ENCODE measurements at places on chromosomes 2 and 18. TPM values are rescaled to one million over a fixed set of nuclear protein-coding genes. Genes with fewer than 3 reads are reported as not detected.

PLCL1 gene
- not detected for total RNA-seq

STAT1 gene
- 86.4 TPM for total RNA-seq

CD207 gene
- total RNA-seq: not detected

IL1R1 gene
- 27.2 TPM for total RNA-seq

DNA sequence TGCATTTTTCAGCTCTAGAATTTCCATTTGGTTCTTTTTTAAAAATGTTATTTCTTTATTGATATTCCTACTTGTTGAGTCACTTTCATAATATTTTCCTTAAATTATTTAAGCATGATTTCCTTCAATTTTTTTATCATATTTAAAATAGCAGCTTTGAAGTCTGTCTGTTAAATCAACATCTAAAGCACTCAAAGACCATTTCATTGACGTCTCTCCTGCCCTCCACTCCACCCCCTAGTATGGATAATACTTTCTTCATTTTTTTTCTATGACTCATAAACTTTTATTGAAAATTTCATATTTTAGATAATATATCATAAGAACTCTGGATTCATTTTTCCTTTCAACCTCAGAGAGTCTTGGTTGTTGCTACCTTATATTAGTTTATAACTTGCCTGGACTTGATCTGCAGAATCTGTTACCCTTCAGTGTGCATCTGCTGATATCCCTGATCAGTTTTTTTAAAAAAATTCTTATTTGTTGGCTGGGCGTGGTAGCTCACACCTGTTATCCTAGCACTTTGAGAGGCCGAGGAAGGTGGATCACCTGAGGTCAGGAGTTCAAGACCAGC, 59.0 kb upstream of the ZNF396 start:
- no peak for DNase-seq

DNA sequence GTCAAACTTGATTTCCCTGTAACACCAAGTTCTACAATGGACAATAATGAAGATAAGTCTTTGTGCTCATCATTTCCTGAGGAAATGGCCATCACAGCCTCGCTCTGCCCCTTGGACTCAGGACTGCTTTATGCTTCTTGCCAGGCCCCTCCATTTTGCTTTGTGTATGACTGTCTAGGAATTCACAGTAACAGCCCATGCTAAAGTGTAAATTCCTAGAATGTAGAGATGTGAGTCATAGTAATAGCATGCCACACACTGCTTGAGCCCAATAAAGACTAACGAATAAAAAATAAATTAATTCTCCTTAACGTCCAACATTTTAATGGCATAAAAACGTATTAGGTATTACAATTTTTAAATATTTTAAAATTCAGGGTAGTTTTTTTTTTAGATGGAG, 226.5 kb downstream of the PID1 start:
- DNase-seq: peak; percentile 68

DNA sequence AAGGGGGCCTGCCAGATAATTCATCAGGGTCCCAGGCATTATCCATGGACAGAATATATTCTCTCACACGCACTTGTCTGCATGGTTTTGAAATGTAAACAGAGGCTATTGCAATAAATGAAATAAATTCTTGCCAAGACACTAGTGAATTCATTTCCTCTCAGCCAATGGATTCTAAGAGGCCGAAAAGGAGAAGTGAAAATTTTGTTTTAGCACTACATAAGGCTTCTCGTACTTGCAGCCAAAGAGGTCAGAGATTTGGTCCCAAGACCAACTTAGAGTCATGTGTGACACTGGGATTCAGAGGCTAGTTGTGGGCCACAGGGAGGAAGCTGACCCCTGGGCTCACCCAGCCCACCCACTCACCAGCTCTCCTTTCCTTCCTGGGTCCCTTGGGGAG, 184.1 kb upstream of the GLI2 start:
- DNase-seq: no peak

DNA sequence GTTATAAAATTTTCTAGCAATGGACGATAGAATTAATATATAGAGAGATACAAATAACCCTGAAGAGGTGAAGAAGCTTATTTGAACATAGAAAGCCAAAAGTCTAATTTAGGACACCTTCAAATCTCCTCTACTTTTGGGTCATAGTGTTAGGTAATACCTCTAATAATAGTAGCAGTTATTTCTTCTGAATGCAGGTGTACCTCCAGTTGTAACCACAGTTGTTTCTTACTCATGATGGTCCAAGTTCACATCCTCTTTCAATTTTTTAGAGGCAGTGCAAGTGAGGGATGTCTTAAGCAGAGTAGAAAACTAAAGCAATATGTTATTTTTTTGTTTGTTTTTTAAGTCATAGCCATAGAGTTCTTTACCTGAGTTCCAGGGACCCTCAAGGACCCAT, 429.5 kb downstream of the CCDC85A start:
- no peak for DNase-seq

DNA sequence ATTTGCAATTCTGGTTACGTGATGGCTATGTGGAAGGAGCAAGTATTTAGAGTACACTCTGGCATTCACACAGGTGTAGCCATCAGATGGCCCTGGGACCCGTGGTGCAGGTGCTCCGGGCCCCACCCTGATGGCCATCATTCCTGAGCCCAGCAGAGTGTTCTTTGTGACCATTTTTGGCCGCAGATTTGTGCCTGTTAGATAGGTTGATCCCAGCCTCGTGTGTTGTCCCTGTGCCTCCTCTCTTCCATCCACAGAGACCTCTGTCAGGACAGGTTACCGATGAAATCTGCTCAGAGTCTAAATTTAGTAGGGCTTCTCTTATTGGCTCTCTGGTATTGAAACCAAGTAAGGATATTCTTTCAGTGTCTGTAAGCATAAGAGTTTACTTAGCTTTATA, 33.9 kb downstream of the MAPRE2 start:
- DNase-seq: no peak

- no peak for DNase-seq
Observed at GRCh38 chr2:31066086-31066485, 72.2 kb downstream of the GALNT14 start.

Data from RPMI7951 (cell line).